ENCODE measurements at places on chromosomes 1 and 21.

GRCh38 chr1:240712014-240712731 lies 100.2 kb upstream of the GREM2 start:
- no peak for DNase-seq

DNA sequence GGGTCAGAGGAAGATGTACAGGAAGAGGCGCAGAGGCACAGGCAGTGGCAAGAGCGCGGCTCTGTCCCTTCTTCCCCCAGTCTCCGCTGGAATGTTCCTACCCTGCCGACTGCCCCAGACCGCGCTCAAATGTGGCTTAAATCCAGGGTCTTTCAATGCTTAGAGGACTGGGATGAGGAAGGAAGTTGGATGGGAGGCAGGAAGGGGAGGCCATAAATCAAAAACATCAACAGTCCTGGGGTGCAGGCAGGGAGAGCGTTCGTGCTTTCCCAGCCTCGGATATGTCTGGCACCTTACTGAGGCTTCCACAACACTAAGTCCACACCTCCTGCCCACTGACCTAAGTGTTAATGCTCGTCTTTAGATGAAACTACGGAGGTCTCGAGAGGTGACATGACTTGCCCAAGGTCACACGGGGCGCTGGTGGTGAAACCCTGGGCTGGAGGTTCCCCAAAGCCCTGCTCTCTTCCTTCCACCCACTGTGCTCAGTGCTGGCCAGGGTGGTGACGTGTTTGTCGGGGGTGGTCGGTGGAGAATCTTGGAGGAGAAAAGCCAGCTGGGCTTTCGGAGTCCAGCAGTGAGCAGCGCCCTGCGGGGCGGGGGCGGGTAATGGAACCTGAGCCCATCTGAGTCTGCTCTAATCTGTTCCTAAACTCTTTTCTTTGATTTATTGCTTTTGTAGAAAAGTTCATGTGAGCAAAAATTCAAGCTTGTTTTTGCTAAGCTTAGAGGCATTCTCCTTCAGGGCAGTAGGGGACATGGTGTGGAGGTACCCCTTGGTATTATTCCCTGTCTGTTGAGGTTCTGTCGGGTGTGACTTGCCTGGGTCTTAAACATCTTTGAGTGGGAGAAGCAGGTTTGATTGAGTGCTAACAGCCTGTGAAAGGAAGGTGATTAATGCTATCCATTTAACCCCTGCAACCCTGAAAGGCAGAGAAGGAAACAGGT lies 708 bp downstream of the CDA start:
- DNase-seq = no peak

GRCh38 chr1:41613689-41614574 lies 129.4 kb upstream of the EDN2 start:
- peak; percentile 79 for DNase-seq

DNA sequence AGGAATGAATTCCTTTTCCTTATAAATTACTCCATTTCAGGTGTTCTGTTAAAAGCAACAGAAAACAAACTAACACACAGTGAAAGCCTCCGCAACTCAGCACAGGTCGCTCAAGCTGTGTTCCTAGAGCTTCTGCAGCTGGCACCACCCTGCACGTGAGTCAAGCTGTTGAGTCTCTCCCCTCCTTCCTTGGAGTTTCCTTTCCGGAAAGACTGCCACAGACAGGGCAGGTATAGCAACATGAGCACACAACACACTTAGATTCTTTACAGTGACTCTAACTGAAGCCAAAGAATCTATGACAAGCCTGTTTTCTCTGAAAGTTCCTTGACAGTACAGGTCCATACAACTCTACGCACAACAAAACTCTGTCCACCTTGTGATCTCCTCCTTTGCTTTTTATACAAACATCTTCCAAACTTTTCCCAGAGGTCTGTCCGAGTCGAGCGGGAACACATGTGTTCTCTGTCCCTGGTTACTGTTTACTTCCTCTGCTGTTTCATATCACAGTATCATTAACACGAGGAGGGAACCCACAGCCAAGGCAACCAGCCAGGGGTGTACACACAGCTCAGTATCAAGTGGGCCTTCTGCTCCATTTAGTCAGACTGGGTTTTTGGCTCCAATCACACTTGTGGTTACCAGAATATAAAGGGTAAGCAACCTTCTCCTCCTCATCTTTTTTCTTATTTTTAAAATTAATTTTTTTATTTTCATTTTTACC lies 38.7 kb upstream of the DESI2 start:
- DNase-seq = no peak

GRCh38 chr1:59705466-59706302 lies 109.1 kb upstream of the HOOK1 start:
- DNase-seq = no peak

DNA sequence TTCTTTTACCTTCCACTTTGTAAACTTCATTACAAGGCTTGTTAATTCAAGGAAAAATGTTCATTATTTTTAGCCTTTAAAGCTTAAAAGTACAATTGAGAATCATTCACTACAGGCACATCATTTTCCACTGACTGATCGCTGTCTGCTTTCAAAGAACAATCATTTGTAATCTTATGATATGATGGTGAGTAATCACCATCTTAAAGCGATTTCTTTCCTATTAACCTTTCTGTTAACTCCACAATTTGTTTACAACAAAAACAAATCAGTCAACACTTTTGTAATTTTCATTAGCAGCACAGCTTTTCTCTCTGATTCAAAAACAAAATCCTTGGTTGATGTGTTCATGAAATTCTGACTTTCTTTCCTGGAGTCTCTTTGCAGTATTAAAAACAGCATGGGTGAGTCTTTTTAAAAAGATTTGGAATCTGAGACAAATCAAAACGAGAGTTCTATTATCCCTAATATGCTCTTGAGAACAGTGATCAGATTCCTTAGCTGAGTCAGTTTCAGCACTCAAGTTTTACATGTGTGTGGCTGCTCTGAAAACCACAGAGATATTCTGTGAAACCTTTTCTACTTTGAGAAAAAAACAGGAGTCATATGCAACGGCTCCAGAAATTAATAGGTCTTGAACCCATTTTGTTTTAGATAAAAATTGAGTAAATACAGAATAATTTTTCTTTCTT lies 145.8 kb upstream of the TMPRSS15 start:
- DNase-seq = no peak

DNA sequence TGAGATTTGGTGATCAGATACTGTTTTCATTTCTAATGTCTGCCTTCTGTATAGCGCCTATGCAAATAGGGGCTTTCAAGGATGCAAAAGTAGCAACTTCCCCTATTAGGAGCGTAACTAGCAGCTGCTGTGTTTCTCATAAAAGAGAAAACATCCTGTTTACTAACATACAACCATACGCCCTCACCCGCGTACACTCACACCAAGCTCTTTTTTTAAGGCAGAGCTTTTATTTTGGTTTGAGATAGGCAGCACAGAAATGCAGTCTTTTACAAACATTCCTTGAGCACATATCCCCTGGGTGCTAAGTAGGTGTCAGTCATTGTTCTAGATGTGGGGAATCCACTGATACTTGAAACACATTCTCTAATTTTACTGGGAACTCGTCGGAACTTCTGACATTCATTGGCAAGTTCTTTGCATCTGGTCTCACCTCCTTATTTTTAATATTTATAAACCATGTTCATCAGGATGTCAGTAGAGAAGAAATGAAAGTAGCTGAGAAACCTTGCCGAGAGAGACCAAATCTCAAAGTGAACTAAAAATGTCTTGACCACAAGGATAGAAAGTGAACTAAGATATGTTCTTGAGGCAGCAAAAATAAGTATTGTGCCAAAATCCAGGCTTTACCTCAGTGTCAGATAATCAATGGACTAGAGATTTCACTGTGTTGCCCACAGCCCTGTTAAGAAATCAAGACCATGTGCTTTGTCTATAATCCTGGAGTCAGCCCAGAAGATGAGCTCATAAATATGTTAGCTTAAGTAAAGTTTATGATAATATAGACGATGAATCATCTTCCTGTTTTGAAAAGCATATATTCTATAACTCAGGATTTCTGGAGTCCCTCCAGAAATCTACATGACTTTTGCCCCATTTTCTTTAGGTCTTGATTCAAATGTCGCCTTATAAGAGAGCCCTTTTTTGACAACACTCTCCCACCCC lies 350.9 kb downstream of the ST6GALNAC3 start:
- no peak for DNase-seq

DNA sequence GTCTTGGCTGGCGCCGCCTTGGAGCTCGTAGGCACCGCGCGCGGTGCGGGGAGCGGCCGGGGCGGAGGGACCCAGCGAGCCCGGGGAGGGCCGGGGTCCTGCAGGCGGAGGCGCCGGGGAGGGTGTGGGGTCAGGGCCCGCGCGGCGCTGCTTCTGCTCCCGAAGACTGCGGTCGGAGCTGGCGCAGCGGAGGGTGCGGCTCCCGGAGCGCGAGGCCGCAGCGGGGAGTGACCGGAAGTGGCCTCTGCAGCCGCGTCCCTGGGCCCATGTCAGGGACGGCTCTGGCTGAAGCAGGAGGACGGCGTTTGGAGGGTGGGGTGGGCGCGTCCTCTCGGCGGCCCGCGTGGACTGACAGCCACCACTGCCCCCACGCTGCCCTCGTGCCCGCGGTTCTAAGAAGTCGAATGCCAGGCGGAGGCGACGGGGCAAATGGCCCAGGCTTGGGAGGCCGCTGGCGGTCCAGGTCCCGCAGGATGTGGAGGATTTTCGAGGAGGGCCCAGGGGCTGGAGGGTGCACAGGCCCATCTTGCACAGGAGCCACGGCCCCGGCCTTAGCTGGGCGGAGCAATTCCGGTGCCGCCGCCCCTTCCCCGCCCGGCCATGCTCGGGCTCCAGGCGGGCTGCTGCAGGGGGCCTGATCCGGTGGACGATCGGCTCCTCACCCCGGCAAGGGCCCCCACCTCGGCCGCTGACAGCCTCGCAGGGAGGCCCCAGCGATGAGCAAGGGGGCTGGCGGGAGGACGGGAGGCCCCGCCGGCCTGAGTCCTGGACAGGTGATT lies 7.7 kb upstream of the ZNF669 start:
- DNase-seq = peak; percentile 88

Measured in esophagus muscularis mucosa (tissue), 4 donors.